Activated CD8-positive, alpha-beta memory T cell treated with anti-CD3 and anti-CD28 coated beads, Interleukin-2, amount 10 ng/mL, durations not matched to agents 7 days and 5 days (primary cell): ENCODE measurements at places on chromosomes 3 and 15.

GRCh38 chr15:80514071-80514780 lies 110.0 kb downstream of the ARNT2 start:
- no peak for DNase-seq

DNA sequence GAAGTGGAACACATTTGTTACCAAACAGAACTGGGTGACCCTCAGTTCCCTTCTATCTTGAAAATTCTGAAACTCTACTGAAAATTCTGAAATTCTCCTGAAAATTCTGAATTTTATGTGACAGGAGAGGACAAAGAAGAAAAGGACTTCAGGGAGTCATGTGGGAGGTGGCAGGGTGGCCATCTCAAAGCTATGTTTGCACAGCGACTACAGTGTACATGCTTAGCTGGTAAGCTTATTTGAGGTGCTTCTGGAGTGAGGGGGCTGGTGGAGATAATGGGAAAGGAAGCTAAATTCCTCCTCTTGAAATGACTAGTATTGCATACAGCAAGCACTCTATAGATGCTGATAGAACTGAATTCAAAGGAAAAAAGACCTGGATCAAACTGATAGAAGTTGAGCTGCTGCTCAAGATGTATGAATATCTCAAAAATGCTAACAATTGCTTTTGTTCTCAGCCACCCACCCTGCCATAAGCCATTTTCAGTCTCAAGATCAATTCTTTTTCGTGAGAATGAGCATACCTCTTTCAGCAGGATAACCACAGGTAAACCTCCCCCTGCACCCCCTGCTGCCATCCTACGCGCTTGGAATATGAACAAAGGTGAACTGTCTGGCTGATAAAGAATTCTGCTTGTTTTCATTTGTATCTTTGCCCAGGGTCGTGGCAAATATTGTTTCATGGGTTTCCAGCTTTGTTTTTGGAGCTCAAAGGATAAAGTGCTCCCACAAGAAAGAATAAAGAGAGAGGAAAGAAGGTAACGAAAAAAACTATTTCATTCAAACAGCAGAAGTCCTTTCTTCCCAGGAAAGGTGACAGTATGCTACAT lies 16.6 kb upstream of the ARHGEF3 start:
- no peak for DNase-seq

GRCh38 chr3:178297740-178298139 lies 238.5 kb upstream of the KCNMB2 start:
- DNase-seq = no peak

- no peak for DNase-seq
Observed at GRCh38 chr3:30680789-30681648, 74.6 kb downstream of the TGFBR2 start.

GRCh38 chr15:73323374-73323955 lies 45.3 kb downstream of the HCN4 start:
- DNase-seq = no peak
